Stimulated activated CD8-positive, alpha-beta memory T cell treated with anti-CD3 and anti-CD28 coated beads, Interleukin-7, amount 100 ng/mL, for 4 hours (primary cell): ENCODE measurements at places on chromosomes 1 and 21.

GRCh38 chr1:6423321-6423999 lies 1.1 kb upstream of the ESPN start:
- peak; percentile 57 for DNase-seq

- no peak for DNase-seq
These were observed 88.8 kb downstream of the MRPL39 start for GRCh38 chr21:25518491-25518911.

- no peak for DNase-seq
These were observed 27.4 kb downstream of the KCNJ15 start for GRCh38 chr21:38284216-38284615.

- no peak for DNase-seq
These were observed 27.3 kb downstream of the STUM start for GRCh38 chr1:226575739-226576378.

DNA sequence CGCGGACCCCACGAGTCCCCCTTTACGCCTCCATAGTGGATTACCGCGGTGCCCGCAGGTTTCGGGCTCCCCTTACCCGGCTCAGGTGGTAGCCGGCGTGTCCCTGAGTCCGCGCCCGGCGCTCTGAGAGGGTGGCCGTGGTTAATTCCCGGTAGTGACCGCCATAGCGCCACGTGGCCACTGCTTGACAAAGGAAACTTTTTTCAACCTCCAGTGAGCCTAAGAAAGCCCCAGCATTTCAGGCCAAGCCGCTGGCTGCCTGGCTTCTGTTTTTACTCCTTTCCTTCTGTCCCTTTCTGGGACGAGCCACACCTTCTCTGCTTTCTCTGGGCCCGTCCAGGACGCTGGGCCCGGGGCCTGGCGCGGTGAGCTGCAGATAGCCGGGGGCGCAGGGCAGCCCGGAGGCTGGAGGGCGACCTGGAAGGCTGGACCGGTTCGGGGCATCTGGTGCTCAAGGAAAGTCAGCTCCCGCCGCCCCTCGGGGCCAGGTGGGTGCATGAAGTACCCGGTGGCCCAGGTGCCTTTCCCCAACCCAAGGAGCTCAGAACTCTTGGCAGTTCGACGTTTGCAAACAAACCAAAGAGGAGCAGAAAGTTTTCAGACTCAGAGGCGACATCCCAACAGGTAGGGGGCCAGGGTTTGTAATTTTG lies 540 bp upstream of the C1orf198 start:
- no peak for DNase-seq

- DNase-seq: peak; percentile 84
These were observed at the start of gene PTPN7 for GRCh38 chr1:202160377-202160940. PTPN7 (minus strand) TSS chr1:202160602; CDS start chr1:202159402, 1,200 bp downstream.

GRCh38 chr21:33254766-33255165 lies 11.4 kb upstream of the IL10RB start:
- DNase-seq: no peak
